CD4-positive, alpha-beta memory T cell (primary cell): ENCODE measurements at places on chromosomes 2 and 18.
A peak's percentile ranks its signal among the peaks of the same experiment; 100 is the strongest.

DNA sequence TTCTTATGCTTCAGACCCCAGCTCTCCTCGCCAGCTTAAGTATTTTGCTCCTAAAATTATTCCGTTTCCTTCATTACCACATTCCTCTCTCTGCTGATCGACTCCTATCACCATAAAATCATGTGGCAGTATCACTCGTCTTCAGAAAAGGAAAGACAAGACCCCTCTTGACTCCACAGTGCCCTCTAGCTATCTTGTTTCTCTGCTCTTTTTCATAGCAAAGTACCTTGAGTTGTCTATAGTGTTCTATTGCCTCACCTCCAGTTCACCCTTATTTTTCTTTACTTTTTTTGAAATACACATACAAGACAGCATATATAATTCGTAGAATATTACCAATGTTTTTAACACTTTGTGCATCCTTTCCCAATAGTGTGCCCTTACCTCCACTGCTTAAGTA, 273.2 kb upstream of the SIX3 start:
- no peak for DNase-seq

- DNase-seq: no peak
These were observed 176.7 kb downstream of the NRP2 start for GRCh38 chr2:205858881-205859441.

GRCh38 chr2:227597036-227597435, 1.7 kb upstream of the SCYGR2 start:
- DNase-seq: no peak

DNA sequence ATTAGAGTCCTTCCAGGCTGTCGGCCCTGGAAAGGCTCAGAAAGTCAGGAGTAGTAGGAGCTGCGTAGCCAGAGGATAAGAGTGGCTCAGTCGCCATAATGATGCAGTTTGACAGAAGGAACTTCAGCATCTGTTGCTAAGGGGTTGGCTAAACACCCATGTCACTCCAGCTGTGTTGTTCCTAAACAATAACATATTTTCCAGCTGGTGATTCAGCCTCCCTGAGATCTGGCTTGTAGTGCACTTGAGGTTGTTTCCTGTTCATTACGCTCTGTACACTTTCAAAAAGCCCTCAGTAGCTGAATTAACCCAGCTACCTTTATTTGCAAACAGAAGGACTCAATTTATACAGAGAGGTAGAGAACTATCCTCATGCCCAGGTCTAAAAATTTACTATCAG, 39.7 kb upstream of the EPAS1 start:
- DNase-seq: no peak

DNA sequence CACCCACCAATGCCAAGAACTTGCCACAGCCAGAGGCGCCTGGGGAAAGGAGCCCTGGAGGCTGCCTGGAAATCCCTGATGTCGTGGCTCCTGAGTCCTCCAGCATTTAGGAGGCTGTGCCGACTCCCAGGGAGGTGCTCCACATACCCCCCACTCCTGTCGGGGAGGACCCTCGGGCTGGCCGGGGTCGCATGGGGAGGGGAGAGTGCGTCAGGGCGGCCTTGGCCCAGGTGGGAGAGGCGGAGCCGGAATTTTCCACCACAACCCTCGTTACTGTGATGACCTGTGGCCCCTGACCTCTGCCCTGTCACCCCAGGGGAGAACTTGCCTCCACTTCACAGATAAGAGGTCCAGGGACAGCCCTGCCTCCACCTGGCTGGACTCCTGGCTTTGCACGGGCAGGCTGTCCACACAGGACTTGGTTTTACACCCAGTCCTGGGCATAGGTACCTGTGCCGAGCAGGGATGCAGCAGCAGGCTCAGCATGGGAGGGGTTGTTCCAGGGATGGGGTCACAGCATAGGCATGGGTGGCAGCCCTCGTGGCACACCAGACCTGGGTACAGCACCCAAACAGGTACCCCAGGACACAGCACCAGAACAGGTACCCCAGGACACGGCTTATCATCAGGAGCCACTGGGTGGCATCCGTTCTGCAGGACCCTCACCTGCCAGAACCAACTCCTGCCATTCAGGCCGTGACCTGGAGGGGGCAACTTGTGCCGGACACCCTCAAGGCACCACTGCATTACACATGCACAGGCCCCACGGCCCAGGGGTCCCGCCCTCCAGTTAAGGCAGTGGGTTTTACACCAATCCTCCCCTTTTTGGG, 12.3 kb upstream of the AGXT start:
- DNase-seq: no peak

GRCh38 chr18:51273437-51273836, 76.0 kb upstream of the MEX3C start:
- no peak for DNase-seq

DNA sequence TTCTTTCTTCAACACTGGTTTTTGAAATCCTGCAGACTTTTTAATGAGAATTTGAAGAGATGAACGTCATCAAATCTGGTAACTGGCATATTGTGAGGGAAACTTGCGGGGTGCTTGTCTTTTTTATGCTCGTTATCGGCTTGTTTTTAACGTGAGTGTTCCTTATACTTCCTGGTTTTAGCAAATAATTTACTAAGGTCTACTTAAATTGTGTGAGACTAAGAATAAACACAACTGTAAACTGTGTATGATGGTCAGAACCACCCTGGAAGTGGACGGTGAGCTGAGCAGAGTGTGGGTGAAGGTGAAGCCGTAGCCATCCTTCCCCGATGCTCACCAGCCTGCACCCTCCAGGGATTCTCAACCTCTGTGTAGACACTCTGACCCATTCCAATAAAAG, 82.3 kb upstream of the CDC42EP3 start:
- DNase-seq: no peak

DNA sequence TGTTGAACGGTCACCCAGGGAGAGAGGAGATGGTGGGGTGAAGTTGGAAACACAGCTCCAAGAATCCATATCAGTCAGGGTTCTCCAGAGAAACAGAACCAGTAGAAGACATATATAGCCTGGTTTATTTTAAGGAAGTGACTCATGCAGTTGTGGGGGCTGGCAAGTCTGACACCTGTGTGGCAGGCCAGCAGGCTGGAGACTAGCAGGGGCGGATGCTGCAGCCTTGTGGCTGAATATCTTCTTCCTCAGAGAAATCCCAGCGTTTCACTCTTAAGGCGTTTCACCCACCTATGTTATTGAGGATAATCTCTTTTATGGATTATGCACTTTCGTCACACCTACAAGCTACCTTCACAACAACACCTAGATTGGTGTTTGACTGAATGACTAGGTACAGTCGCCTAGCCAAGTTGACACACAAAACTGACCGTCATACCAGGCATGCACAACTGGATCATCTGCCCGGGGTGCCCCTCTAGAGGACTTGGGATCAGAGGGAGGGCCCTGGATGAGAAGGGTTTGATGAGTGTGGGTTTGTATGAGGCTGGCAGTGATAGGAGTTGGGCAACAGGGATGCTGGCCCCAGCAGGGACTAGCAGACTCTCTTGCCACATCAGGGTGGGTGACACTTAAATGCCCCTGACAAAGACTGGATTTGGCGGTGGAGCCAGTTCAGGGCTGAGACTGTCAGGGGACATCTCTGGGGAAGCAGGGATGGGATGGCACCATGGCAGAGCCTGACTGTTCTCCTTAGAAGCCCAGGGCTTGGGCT, 23.4 kb downstream of the MROH2A start:
- no peak for DNase-seq

DNA sequence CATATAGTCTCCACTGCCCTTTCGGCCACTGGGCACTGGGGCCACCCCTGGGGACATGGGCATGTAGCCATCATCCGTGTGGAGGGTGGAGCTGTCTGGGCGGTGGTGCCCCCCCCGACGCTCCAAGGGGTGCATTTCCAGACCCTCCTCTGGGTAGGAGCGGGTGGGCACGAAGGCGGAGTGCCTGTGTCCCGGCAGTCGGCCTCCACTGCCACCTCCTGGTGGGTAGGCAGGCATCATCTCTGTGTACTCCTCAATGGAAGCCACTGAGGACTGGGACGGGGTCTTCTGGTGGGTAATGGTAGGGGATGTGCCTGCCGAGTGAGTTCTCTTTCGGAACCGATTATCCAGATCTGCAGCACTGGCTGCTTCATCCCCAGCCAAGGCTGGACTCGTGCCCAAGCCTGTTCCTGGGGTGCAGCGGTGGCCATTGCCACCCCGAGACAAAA, 2.8 kb downstream of the IRS1 start:
- no peak for DNase-seq

- DNase-seq: peak; percentile 3
These were observed 207.4 kb downstream of the ARL6IP6 start for GRCh38 chr2:152925547-152926448.

GRCh38 chr2:121599963-121600651, 49.2 kb downstream of the CLASP1 start:
- DNase-seq: no peak

DNA sequence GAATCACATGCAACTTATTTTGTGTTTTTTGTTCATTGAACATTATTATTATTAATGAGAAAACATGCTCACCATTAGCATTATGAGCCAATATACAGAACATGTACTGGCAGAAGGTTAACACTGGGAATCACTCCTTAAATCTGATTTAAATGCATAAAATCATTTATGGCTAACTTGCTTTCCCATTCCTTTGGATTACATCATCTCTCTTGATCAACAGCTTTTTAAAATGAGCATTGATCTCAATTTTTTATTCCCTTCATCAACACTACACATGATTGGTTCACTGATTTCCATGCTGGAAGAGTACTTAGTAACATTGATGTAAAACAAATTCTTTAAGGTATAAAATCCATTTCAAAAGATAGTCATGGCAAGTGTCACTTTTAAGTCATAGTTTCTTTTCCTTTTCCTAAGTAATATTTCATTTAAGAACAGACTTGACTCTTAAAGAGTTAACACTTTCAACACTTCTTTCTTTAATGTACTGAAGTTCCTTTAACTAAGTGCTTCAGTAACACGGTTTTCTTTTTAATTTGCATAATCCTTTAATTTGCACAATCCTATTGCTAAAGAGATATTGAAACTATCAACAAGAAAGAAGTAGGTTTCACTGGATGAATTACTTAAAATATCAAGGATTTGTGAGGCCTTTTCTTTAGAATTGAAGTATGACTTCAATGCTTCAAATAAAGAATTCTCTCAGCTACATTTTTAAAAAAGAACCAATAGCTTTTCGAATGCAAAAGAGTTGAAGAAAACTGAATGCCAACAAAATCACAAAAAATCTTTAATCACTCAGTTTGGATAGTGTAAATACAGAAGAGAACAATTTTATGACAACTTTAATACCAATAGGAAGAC, 24.9 kb upstream of the BUB1 start:
- DNase-seq: no peak

DNA sequence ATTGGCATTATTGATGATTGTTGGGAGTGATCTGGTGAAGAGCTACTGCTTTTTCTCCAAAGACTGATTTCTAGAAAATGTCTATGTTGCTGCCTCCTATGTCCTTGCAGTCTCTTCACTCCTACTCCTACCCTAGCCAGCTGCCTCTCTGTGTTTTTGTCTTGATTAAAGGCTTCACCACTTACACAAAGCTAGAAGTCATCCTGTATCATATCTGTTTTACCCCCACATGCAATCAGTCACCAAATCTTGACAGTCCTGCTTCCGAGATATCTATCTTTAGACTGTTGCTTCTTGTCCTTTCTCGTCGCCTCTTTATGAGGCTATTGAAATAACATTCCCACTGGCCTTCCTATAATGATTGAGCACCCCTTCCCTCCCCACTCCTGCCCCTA, 84.5 kb upstream of the ITGA4 start:
- no peak for DNase-seq

- DNase-seq: no peak
These were observed 4.6 kb downstream of the ACMSD start for GRCh38 chr2:134842930-134843490.

DNA sequence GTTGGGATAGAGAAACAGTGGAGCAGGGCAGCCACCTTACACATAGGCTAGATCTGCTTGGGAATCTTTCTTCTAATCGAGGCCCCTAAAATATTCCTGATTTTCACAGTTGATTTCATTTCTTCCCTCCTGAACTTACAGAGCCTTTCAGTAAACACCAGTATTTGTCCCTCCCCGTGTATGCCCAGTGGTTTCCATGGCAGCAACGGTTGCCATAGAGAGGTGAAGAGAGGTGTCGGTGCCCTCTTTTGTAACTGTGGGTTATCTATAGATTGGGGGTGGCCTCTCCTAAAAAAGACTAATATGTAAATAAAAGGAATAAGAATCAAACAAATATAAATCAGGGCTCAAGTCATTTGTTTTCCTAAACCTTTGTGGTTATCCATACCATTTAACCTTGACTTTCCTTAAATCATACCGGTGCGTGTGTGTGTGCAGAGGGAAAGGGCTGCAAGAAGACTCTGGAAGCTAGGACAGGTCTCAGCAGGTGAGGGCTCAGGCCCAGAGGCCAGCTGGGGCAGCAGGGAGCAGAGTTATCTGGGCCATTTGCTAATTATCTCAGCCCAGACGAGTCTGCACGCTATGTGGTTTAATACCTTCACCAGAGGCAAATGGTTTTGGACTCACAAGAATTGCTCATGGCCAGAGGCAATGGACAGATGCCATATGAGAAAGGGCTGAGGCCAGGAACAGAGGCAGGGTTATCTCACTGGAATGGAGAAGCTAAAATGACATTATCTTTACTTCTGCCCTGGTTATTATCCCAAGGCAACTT, 35.5 kb downstream of the LIPG start:
- DNase-seq: no peak

GRCh38 chr2:177264693-177265587, at the start of gene NFE2L2:
TSS of gene NFE2L2 (minus strand) at chr2:177264727. CDS start at chr2:177264576, 151 bp downstream.
- peak; percentile 95 for DNase-seq

DNA sequence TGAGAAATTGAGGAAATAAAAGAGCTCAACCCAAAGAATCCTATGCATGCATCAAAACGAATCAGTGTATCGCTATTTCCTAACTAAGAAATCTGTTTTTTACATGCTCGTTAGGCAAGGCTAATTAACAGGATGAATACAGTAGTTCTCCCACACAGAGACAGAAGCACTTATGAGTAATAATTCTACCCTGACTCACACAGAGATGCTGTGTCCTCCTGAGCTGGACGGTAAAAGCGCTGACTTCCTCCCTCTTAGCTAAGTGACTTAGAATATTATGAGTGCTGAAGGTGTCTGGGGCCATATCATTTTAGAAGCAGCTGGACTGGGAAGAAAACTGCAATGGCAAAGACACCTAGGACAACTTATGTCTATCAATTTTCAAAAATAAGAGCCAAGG, 18.5 kb downstream of the PLEKHM3 start:
- no peak for DNase-seq

- DNase-seq: no peak
These were observed 11.2 kb upstream of the LBH start for GRCh38 chr2:30219886-30220875.

GRCh38 chr2:75506101-75506697, 54.5 kb downstream of the EVA1A start:
- no peak for DNase-seq

DNA sequence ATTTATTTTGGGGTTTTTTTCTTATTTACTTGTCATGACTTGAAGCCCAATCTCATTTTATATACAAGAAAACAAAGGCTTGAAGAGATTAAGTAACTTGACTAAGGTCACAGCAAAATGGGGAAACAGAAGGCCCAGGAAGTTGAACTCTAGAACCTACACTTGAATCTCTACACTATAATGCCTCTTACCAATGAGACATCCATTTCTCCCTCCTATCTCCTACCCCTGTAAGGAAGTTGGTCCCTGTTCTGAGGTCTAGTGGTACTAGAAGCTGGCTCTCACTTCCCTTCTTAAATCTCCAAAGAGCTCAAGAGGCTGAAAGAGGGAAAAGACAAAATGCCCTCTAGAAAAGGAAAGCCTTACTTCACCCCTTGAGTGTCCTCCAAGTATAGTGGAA, 25.5 kb upstream of the IHH start:
- no peak for DNase-seq
